ENCODE measurements at places on chromosomes 5 and 9.

GRCh38 chr9:86041311-86041741 lies 58.0 kb downstream of the GOLM1 start:
- no peak for DNase-seq

DNA sequence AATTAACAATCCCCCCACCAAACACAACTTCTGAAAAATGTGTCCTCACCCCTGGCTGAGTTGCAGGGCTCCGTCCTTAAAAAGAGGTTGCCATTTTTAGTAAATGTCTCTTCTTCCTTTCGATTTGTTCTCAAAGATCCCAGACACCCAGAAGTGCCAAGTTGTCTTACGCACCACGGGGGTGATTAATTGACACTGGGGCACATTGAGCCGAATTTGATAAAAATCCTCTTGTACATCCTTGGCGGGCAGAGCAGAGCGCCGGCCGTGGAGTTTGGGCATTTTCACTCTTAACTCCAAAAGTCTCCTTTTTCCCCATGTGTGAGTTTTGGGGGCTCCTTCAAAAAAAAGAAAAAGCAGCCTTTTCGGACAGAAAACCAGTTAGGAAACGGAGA lies 4.5 kb downstream of the LMX1B start:
- DNase-seq: no peak

GRCh38 chr5:76610196-76610595 lies 13.0 kb downstream of the F2RL2 start:
- no peak for DNase-seq

GRCh38 chr5:29794141-29794787 lies 1399.2 kb upstream of the CDH6 start:
- DNase-seq: no peak

GRCh38 chr5:114316167-114316566 lies 45.7 kb upstream of the KCNN2 start:
- no peak for DNase-seq

DNA sequence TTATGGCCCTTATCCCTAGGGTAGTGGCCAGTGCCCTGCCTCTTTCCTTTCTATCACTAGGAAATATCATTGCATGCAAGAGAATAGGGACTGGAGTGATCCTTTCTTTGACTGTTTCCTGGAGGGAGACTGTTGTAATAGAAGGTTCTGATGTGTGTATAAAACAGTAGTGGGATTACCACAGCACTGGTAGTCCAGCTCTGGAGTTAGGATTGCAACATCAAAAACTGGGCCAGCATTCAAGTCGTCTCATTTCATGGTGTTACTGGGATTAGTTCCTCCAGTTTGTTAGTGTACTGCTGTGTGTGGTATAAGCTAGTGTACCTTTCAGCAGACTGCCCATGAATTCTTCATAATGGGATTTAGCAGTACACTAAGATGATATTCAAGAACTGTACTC lies 45.8 kb downstream of the KIAA1958 start:
- DNase-seq: no peak

DNA sequence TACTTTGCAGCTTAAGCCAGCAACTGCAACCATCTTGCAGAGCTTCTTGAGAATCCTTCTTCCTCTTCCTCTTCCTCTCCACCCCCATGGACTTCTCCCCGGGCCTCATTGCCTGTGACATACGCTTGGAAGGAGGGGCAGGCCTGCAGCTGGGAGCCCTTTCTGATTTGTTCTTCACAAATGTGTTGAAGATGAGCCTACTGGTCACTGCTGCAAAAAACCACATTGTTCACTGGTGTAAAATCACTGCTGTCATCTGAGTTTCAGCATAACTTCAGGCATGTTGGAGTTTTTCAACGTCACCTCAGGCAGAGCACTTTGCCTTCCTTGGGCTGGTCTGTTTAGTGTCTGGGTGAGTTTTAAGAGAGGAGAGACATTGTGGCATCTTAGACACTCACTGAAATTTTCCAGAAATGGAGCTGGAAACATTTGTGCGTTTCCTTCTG lies 7.9 kb downstream of the TJP2 start:
- DNase-seq: no peak

DNA sequence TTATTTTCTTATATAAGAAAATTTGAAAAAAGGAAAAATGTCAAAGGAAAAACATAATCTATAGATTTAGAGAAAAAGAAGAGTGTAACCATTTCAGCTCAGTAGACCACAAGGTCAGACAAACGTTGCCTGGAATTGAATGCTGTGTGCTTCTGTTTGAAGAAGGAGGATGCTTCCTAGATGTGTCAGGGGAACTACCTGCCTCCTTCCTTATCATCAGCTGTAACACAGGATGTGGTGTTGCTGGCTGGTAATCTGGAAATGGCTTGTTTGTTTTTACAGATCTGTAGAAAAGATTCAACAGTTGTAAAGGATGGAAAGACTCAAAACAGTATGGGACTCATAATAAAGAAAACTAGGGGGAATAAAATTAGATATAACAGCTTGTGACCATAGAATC lies 160.7 kb upstream of the MEF2C start:
- DNase-seq: no peak

DNA sequence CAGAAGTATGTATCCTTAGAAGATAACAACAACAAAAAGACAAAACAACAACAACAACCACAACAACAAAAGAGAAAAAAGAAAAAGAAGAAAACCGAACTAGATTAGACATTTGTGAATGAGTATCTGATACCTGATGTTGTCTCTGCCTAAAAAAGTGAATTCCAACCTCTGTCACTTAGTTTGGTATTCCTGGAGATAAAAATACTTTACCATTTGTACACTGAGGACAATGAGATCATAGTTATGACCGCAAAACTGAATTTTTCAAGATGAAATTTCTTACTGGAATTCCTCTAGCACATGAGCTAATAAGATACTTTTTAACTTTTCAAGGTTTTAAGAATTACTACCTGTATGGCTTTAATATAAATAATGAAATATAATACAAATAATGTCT lies 54.5 kb downstream of the ALDH1A1 start:
- no peak for DNase-seq

- no peak for DNase-seq
These were observed 89.1 kb upstream of the IER5L start for GRCh38 chr9:129267141-129267540.

DNA sequence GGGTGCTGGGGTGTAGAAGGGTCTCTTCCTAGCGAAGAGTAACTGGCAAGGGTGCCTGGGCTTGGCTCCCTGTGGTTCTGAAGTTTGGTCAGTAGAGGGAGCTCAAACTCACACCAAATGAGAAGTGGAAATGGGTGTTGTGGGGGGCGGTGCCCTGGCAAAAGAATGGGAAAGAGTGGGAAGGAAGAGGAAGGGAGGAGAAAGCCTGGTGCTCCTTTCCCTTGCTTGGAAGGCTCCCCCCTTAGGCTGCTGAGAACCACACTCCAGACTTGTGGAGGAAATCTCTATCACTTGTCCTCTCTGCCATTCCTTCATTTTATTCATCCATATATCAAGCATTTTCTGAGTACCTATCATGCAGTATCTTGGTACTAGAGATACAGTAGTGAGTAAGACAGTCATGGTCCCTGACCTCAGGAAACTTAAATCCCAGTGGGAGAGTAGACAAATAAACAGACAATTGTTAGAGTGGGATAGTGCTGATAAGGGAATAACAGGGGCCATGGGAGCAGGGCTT lies 13.0 kb downstream of the SLC4A9 start:
- peak; percentile 16 for DNase-seq

DNA sequence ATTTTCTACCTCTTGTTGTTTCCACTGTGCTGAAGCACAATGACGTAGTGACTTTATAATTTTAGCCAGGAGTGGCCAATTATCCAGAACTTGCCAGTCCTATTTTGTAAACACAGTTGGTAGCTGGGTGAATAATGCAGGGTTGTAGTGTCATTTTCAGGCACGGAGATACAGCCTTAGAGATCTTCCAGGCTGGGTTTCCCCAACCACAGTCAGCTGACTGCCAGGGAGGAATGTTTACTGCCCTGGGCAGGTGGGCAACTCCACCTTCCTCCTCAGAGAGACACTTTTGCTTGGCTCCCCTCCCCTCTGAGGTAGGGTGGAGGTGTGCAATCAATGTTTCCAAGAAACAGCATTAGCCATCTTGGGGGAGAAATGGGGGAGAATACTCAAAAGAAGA lies 228.1 kb upstream of the NR4A3 start:
- DNase-seq: no peak

DNA sequence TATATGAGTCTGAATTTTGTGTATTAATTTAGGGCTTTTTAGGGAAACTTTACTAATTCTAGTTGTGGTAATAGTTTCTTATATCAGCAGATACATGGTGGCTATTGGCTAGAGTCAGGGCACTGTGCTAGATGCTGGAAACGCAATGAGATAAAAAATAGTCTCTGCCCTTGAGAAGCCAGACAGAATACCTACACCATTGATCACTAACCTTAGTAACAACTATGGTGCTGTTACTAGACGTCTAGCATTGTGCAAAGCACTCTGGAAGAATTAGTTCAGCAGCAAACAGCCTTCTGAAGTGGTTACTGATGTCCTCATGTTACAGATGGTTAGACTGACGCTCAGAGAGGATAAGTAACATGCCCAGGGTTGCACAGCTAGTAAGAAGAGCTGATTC lies 61.8 kb downstream of the GDA start:
- no peak for DNase-seq

DNA sequence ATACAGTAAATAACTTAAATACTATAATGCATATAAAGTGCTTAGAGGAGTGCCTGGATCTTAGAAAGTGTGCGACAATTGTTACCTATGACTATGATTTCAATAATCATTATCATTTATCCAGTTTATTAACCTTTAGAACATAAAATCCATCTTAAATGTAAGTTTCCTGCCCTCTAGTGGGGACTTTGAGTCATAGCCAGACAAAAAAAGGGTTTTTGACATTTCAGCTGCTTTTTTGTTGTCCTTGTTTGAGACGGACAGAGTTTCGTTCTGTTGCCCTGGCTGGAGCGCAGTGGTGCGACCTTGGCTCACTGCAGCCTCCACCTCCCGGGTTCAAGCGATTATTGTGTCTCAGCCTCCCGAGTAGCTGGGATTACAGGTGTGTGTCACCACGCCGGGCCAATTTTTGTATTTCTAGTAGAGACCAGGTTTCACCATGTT lies 9.7 kb upstream of the C9orf152 start:
- DNase-seq: no peak

- DNase-seq: no peak
These were observed 69.5 kb upstream of the RAD23B start for GRCh38 chr9:107213561-107214028.

- DNase-seq: no peak
These were observed 21.7 kb upstream of the VLDLR start for GRCh38 chr9:2599896-2600295.

DNA sequence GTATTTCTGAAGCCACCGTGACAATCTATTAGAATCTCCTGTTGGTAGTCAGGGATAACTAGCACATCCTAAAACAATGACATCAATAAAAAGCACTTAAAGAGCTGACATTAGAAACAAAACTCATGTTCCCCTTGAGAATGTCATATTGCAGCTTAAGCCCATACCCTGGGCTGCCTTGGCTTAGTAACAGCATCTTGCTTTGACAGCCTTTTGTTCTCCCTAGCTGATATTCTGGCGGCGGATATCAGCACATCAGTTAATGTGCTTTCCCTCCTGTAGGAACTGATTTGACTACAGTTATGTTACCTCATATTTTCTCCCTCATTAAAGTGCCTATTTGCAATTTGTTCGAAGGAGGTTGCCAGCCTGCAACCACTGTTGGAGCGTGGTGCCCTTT lies 214.1 kb downstream of the CD180 start:
- DNase-seq: no peak

DNA sequence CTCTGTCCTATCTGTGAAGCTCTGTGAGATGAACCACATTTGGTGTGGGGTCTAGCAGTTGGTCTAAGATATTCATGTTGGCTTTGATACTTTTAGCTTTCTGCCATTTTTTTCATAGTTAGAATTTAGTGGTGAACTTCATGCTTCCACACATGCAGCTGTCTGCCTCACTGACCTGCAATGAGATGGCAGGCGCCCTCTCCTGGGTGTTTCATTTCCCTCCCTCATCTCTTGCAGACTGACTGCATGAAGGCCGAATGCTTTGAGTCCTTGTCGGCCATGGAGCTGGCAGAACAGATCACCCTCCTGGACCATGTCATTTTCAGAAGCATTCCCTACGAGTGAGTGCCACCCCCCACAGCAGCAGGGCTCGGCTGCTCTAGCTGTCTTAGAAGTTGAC lies 26.1 kb upstream of the CKMT2 start:
- no peak for DNase-seq

DNA sequence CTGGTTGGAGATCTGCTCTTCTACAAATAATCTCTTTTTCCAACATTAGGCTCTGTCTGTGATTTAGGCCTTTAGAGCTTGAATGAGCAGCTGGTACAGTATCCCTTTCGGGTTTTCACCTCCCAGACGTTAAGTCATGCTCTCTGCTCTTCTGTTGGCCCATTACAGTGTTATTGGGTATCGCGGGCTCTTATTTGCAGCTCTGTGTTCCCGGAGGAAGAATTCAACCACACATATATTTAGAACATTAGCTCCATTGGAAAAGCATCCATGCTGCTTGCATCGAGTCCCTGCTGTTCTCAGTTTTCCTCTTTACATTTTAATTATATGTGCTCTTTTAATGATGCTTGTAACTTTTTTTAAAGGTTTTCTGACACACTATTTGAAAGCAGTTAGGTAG lies 278.0 kb upstream of the ADCY2 start:
- DNase-seq: no peak

GRCh38 chr9:33140401-33141360 lies 26.5 kb downstream of the B4GALT1 start:
- no peak for DNase-seq

GRCh38 chr5:109692852-109693251 lies 3.1 kb downstream of the MAN2A1 start:
- DNase-seq: no peak

- no peak for DNase-seq
These were observed 81.8 kb downstream of the SV2C start for GRCh38 chr5:76165029-76165428.

DNA sequence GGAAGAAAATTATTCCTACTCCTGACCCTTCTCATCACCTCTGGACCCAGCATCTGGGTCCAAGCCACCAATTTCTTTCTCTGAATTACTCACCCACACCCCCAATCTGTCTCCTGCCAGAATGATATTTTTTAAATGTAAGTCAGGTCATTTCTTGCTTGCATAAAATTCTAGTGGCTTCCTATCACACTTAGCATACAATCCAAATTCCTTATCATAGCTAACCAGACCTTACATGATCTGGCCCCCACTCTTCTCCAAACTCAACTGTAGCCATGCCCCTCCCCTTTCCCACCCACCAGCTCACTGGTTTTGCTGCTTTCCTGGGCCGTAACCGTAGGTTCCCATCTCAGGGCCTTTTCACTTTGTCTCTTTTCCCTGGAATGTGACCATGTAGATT lies 15.2 kb downstream of the HTR4 start:
- no peak for DNase-seq

GRCh38 chr5:1495525-1495897 lies 28.2 kb downstream of the LPCAT1 start:
- DNase-seq: no peak

DNA sequence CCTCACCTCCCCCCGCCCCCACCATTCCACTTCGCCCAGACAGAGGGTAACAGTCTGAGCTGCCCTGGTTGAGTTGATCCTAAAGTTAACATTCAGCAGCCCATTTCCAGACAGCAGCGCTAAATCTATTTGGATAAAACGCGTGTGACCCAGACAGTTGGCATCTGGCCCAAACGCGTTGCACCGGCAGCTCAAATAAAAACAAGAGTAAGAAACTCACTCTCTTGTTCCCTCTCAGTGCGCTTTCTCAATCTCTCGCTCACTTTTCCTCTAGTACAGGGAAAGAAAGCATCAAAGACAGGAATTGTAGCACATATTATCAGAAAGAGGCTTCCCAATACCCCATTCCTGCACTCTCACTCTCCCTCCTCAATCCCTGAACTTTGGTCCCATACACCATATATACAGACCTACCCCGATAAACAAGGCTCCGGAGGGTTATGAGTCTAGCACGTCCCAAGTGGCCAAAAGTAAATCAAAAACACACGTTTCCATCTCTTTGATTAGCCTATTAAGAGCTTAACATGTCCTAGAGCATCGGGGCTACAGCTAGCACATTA lies 1.3 kb downstream of the ADAMTS6 start:
- DNase-seq: peak; percentile 12

All from effector CD4-positive, alpha-beta T cell (primary cell).